ENCODE measurements at places on chromosomes 1 and 21.

GRCh38 chr1:8571200-8571984, 246.0 kb downstream of the RERE start:
- DNase-seq, result no peak

DNA sequence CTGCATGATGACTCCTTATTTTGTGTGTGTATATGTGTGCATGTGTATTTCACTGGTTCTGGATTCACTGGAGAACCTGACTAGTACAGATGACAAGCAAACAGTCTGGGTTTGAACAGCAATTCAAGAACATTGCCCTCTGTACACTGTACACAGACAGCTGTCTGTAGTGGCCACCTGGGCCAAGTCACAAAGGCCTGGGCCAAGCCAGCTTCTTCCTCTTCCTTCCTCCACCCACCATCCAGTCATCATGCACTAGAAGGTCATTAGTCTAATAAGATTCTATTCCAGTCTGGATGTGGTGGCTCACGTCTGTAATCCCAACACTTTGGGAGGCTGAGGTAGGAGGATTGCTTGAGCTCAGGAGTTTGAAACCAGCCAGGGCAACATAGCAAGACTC, 155.9 kb downstream of the ELAVL4 start:
- no peak for DNase-seq

GRCh38 chr21:42406201-42406621, 2.5 kb downstream of the UBASH3A start:
- no peak for DNase-seq

GRCh38 chr1:178051071-178051470, 42.8 kb upstream of the RASAL2 start:
- DNase-seq, result no peak
